ENCODE measurements at places on chromosomes 16 and 17.

- DNase-seq = no peak
These were observed 8.3 kb downstream of the ABCC3 start for GRCh38 chr17:50642722-50643656.

DNA sequence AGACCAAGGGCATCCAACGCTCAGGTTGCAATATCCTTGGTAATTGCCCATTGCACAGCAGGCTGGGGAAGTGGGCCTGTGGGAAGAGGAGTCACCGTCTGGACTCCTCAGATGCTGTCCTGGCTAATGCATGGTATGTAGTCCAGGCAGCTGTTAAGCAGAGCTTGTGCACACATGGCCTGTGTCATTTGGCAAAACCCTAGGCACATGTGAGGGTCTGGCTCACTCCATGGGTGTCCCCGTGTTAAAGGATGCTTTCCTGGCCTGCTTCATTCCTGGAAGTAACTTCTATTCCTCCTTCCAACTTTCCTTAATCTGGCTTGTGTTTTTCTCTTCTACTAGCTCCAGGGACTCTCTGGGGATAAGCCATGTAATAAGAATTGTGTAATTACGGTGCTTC lies 378.0 kb upstream of the CA10 start:
- no peak for DNase-seq

GRCh38 chr16:47574091-47575054 lies 113.2 kb downstream of the PHKB start:
- DNase-seq = no peak

- no peak for DNase-seq
These were observed 7.4 kb upstream of the EFCAB13 start for GRCh38 chr17:47316311-47316710.

- DNase-seq = no peak
These were observed 62.1 kb downstream of the GPRC5B start for GRCh38 chr16:19822533-19822932.

- DNase-seq = no peak
These were observed 409.6 kb downstream of the NPIPA8 start for GRCh38 chr16:17926866-17927399.
